ENCODE measurements at places on chromosomes 5 and 9. TPM values are rescaled to one million over a fixed set of nuclear protein-coding genes. Genes with fewer than 3 reads are reported as not detected.

- DNase-seq: peak; percentile 85
These were observed 92.2 kb downstream of the DOCK8 start for GRCh38 chr9:306907-307306.

DNA sequence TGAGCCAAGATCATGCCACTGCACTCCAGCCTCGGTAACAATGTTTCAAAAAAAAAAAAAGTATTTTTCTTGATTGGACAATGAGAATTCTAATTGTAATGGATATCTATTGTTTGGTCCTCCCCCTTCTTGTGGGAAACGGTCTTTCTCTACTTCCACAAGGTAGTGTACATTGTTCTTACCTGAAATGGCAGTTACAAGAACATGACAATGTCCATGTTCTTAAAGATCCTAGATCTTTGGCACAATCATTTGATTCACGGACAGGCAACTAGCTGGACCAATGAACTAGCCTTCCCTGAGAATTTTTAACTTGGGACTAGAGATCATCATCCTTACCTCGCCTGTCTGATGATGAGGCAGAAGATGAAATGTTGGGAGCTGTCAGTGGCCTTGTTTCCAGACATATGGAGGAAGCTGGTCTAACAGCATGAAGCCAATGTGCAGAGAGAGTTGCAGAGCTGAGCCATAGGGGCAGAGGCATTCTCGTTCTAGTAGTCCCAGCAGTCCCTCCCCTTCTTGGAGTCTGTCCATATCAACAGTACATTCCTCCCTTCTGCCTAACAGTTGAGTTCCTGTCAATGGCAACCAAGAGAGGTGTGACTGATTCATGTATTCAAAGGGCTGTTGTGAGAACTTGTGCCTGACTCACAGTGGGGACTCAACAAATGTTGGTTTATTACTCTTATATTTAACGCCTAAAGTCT, 2.1 kb upstream of the MARCHF6 start:
- DNase-seq: peak; percentile 53

DNA sequence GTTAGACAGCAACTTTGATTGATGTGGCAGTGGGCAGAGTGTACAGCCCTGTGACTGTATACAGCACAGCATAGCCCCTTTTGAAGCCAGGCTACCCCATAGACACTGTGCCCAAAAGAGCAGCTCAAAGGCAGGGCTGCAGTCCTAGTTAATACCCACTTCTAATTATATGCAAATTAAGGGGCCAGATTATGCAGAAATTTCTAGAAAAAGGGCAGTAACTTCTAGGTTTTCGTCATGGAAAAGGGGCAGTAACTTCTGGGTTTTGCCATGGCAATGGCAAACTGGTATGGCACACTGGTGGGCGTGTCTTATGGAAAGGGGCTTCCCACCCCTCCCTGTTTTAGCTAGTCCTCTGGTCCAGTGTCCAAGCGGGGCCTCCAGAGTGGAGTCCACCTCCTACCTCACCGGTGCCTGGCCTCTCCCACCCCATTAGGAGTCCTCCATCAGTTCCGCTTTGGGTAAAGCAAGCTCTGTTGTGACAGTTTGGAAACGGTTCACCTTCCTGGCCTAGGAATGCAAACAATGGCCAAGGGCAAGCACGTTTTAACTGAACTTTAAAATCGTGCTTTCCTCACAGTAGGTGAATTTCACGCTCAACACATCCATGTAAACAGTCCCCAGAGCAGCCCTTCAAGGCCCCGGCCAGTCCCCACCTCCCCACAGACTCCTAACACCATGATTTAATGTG, 5.6 kb downstream of the ADAMTS13 start:
- no peak for DNase-seq

DNA sequence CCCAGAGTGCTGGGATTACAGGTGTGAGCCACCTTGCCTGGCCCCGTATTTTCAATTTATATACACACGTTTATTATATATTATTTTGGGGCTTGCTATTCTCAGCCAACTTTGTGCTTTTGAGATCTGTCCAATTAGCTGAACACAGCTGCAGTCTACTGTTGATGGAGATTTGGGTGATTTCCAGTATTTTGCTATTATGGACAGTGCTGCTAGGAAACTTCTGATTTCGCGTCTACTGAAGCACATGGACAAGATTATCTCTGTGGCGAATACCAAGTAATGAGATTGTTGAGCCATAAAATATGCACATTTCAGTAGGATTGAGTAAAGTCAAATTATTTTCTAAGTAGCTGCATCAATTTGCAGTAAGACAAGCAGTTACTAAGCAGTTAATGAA, 1731.2 kb upstream of the CDH6 start:
- DNase-seq: no peak

DNA sequence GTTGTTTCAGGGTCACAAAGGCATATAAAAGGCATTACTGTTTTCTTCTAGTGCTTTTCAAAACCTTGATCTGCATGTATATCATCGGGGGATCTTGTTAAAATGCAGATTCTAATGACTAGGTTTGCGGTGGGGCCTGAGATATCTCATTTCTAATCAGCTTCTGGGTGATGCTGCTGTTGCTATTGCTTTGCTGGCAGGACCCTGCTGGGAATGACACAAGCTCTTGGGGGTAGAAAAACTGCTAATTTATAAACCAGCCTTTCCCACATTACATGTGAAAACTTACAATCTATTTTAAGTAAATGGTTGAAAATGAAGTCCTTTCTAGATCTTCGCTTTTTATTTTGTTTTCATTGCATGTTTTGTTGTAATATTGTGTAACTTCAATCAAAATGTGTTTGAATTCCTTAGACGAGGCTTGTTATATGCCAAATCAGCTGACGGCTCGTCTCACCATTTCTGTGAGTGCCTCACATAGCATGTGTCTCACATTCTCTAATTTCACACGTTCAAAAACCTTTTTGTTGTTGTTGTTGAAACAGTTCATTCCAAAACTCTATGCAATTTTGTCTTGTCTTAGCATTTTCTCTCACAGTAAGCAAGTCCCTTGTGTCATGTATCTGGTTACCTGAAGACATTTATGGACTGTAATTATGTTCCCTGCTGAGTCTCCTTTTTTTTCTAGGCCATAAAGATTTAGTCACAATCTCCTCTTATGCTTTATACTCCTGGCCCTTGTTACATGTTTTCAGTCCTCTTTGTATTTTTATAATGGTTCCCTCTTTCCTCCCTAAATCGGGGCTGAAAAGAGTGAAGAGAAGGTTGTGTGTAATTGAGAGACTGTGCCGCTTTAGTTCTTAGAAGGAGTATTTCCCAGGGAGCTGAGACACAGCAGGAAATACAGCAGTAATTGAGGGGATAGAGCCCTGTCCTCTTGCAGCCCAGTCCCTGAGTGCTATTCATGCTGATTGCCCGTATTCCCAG, 521.0 kb upstream of the SEMA6A start:
- DNase-seq: no peak

- DNase-seq: no peak
These were observed 13.4 kb upstream of the RAD23B start for GRCh38 chr9:107269681-107270080.

DNA sequence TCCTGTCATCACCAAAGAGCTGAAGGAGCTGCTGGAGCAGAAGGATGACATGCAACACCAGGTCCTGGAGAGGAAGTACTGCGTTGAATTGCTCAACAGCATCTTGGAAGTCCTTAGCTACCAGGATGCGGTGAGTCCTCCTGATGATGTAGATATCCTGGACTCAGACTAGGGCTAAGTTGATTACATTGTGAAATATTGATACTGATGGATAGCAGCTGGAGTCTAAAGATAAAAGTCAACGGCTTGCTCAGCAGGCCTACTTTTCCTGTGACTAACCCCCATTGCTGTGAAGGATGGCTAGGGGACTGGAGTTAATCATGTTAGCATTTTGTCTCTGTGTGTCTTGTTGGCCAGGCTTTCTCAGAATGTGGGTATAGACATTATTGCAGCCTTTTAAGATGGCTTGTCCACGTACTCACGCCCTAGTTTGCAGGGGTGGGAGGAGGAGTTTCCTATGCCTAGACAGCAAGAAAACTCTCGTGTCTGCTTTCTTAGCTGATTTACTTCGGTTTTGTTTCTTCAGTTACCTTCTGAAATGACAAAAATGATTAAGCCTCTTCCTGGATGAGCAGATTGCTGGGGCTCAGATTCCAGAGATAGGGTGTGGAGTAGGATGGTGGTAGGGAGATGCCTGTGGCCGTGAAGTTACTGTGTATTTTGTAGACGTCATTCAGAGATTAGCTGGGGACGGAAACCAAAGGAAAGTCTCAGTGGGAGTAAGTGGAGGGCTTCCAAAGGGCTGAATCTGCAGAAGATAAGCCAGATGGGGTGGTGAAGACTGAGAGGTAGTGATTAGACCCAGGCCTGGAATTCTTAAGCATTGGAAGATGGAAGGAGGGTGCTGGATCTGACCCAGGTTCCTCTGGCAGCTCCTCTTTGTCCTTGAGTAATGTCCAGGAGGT, 166.3 kb downstream of the DOCK2 start:
- no peak for DNase-seq

GRCh38 chr5:157167214-157167621, 1.2 kb upstream of the GARIN3 start:
- DNase-seq: peak; percentile 78

- DNase-seq: no peak
These were observed 670 bp downstream of the EDIL3 start for GRCh38 chr5:84383816-84384603.

DNA sequence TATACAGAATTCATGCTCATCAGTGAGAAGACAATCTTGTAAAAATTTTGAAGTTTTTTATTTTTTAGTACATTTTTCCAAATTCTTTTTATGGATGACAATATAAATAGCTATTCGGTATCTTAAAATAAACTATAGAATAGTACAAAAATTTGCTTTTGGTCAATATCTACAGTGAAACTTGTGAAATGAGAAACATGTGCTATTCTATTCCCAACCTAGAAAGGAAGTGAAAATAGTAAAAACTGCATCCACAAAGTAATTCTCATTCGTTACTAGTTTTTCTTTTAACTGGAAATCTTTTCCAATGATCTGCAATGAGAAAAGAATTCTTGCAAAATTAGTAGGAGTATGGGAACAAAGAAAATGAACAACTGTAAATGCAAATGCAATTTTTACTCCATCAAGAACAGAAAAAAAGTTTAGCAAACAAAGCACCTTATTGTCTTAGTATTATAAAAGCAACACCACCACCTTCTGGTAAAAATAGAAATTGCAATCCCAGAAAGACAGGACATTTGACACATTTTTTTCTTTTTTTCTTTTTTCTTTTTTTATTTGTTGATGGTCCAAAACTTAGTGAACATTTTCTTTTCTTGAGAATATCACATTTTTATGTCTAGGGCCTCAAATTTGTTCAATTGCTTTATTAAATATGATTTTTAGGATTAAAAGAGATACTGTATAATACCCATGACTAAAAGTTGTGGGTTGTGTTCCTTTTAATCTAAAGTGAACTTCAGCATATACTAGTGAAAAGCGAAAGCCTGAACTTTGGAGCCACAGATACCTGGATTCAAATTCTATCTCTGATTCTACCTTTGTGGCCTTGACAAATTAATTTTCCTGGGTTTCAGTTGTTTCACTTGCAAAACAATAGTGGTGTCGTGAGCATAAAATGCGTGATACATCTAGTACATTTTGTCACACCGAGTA, 72.3 kb downstream of the SLCO4C1 start:
- no peak for DNase-seq

- no peak for DNase-seq
These were observed 30.3 kb downstream of the HSPA4 start for GRCh38 chr5:133082128-133082527.

- DNase-seq: no peak
These were observed 139.6 kb upstream of the LRRTM2 start for GRCh38 chr5:139014726-139015125.

GRCh38 chr5:96816411-96816939, 8.7 kb upstream of the ERAP1 start:
- DNase-seq: peak; percentile 86

The PITX1 gene
- 0.78 TPM for total RNA-seq

The CCDC192 gene
- total RNA-seq: not detected

The PKD2L2 gene
- total RNA-seq: not detected
